ENCODE measurements at places on chromosomes 7 and 10.

GRCh38 chr10:5503477-5503835 is 4.1 kb upstream of the CALML5 start:
- no peak for DNase-seq

- no peak for DNase-seq
These were observed 306.4 kb upstream of the FZD1 start for GRCh38 chr7:90957883-90958282.

DNA sequence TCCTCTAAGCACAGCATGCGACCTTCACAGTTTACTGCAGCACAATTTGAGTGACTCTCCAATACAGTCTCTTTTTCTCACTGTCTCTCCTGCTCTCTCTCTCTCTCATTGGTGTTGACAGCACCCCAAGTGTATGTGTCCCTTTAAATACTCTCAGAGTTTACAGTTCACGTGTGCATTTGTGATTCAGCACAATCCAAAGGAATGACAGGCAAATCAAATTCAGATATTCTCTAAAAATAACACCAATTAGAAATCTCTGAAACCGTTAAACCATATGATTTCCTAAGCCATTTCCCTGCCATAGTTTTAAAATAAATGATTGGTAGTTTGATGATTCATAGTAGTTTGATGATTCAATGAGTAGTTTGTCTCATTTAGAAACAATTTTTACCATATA is 104.0 kb upstream of the GAD2 start:
- no peak for DNase-seq

GRCh38 chr7:137272249-137272648 is 71.3 kb downstream of the PTN start:
- DNase-seq, result no peak

DNA sequence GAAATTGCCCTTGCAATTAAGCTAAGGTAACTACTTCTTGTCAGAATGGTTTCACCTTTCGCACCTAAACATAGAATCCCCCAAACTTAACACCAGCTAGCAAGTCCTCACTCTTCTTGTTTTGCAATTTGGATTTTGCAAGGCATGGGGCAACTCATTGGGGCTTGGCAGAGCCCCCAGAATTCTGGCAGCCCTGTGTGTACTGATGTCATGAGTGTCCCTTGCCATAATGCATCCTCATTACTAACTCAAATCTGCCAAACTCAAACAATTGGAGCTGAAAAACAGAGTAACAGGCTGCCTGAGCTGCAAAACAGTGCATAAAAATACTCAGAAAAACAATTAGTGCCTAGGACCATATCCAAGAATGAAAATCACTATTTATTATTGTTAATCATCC is 7.9 kb upstream of the XPNPEP1 start:
- no peak for DNase-seq

DNA sequence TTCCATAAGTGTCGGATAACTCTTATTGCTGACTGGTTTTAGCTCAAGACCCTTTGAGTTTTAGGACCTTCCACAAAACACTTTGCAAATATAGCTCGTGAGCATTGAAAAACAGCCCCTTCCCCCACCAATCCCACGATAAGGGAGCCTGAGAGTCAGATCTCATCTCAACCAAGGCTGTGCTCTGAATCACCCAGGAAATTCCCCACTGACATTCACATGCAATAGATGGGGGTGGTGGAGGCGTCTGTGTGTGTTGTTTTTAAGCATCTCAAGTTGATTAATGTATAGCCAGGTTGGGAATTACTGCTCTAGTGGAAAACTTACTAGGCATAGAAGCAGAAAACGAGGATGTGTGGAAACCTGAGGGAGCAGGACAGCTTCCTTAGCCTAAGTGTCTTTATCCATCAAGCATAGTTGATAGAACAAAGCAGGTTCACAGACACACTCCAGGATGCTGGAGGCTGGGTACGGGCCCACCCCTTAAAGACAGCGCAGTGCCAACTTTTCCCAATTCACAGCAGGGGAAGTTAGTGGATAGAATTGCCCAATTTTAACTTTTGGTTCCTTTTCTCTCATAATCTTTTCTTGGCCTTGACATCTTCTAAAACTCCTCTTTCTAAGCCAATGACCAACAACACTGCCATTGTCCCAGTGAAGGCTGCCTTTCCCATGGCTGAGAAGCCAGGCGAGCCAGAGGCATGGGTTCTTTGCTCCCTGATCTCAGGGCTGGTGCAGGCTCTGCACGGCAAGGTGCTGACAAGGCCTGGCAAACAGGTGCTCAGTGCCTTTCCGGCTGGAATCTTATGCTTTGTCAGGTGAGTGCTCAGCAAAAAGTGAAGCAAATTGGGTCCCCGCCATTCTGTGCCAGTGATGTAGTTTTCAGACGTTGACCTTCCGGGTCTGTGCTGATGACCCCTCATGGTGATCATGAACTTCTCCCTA is 98.5 kb upstream of the INSIG1 start:
- no peak for DNase-seq

DNA sequence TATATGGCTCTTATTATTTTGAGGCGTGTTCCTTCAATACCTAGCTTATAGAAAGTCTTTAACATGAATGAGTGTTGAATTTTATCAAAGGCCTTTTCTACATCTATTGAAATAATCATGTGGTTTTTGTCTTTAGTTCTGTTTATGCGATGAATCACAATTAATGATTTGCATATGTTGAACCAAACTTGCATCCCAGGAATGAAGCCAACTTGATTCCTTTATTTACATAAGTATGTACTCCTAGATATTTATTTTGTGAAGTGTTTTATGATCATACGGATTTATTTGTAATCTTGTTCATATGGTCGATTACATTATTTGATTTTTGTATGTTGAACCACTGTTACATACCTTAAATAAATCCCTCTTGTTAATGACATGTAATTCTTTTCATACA is 244.3 kb upstream of the KCND2 start:
- DNase-seq, result no peak

GRCh38 chr10:60009276-60009675 is 102.9 kb upstream of the CCDC6 start:
- no peak for DNase-seq

DNA sequence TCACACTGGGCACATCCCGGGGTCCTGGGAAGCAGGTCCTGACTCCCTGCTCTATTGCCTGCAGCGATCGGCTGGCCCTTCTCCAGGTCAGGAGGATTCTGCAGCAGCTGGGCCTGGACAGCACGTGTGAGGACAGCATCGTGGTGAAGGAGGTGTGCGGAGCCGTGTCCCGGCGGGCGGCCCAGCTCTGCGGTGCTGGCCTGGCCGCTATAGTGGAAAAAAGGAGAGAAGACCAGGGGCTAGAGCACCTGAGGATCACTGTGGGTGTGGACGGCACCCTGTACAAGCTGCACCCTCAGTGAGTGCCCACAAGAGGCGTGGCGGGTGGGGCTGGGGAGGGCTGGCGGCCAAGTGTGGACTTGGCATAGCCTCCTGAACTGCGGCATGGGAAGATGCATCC is 12.8 kb upstream of the HK1 start:
- DNase-seq, result no peak

DNA sequence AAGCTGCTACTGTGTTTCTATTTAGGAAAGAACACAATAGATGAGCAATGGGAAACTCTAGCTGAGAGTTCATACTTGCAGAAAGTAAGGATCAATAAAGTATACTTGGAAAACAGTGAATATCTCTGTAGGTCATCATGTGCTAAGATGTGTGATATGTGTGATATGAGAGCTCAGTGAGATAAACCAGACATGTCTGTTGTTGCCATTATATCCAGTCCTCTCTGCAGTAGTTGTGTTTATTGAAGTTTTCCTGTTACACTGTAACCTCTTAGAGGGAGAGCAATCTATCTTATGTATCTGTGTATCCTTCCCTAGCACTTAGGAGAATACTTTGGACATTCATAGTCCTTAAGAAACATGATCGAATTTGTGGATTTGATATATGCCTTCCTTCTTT is 19.1 kb downstream of the TRUB1 start:
- no peak for DNase-seq
